H9 (cell line): ENCODE measurements at places on chromosomes 6 and 20. TPM values are rescaled to one million over a fixed set of nuclear protein-coding genes. Genes with fewer than 3 reads are reported as not detected.

The GSTA2 gene
- not detected in 2 replicates for total RNA-seq

The MLIP gene
- not detected in 2 replicates for total RNA-seq

The HS3ST5 gene
- 11.6 and 14.4 TPM in 2 replicates for total RNA-seq

The C6orf141 gene
- total RNA-seq, result 35.9 and 40.1 TPM in 2 replicates

The CALHM5 gene
- total RNA-seq, result 0.02 and 0.09 TPM in 2 replicates

The MLN gene
- not detected in 2 replicates for total RNA-seq

DNA sequence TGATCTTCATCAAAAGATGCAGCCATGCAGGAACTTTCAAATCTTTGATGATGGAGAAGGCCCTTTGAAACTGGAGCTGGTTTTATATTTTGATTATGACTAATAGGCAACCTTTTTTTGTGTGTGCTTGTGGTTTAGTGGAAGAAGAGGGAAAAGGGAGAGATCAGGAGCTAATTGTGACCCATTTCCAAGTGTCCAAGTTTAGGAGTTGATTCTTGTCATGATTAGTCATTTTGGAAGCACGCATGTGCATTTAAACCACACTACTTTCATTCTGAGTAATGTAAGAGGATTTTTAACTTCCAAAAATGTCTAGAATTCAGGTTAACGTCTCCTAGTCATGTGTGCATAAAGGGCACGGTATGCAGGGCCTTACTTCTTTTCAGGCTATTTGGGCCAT is 3.5 kb downstream of the FOXO3 start:
- no peak for DNase-seq

DNA sequence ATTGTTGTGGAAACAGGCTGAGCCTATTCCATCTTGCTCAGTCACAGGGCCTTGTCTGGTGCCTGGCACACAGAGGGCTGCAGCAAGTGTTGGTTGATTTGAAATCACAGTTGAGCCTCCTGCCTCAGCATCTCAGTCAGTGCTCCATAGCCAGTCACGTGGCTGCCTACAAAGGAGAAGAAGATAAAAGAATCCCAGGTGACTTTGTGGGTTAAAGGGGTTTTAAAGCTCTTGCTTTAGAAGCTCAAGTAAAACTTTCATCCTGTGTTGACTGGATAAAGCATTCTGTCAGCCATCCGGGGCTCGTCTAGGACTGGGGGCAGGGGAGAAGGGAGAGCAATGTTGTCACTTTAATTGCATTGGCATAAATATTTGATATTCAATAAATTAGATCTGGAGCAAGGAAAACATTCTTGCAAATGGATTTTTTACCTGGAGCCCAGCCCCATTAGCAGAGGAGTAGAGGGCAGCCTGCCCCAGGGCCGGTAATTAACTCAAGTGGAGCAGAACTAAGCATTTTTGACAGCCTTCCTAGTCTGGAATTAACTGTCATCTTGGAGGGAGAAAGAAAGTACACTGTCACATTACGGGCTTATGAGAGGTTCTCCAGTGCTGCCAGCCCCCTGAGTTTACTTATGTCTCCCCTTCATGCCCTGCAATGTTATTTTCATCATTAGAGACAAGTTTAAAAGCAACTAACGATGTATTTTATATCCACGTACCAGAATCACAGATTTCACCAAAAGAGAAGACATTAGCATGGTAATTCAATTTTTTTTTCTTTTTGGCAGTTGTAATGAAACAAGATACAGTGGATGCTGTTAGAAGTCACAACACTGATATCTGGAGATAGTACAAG is 71.7 kb upstream of the GTSF1L start:
- no peak for DNase-seq

DNA sequence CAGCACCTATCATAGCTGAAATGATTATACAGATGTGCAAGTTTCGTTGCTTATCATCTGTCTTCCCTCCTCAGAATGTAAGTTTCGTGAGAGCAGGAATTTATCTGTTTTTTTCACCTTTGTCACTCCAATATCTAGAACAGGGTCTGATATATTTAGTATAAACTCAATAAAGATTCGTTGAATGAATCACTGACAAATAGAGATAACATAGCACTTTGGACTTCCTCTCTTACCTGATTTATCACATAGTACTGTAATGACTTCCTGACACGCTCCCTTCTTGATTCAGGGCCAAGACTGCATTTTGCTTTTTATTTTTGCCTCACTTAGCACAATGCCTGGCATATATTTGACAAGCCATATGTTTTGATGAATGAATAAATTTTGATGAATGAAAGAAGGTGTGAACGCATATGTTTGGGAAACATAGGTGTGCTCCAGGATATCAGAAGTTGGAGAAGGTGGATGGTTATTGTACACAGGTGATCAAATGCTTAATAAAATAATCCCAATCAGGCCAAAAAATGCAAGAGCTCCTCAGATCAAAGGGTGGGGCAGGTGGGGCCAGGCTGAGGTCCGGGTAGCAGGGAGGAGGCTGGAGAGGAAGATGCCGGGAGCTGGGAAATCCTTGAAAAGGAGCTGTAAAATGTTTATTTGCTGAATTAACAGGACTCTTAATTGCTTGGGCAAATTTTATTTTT is 33.0 kb downstream of the PIM1 start:
- DNase-seq, result no peak

- DNase-seq, result no peak
Observed at GRCh38 chr6:147742440-147742839, 233.9 kb downstream of the SAMD5 start.

- no peak for DNase-seq
Observed at GRCh38 chr6:33682341-33682740, 29.2 kb downstream of the UQCC2 start.

- no peak for DNase-seq
Observed at GRCh38 chr6:69735027-69735426, 61.8 kb downstream of the LMBRD1 start.

- no peak for DNase-seq
Observed at GRCh38 chr6:4303638-4304037, 168.3 kb upstream of the ECI2 start.

DNA sequence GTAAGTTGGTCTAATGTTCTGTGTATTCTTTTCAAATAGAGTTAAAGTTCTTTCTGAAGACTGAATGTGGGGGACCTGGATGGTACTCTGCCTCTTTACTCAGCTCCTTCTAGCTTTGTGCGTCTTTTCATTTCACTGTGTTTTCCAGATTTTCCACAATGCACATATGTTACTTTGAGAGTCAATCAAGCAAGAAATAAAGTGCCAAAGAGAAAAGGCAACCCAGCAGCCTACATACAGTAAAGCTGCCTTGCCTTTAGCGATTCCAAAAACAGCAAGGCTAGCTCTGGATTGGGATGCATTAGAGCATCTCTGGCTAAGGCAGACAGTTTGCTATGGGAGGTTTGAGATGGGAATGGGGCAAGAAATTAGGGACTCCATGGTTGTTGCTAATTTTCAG is 5.3 kb downstream of the C6orf163 start:
- no peak for DNase-seq

GRCh38 chr6:126040826-126041225 is 54.5 kb downstream of the TRMT11 start:
- DNase-seq, result no peak

DNA sequence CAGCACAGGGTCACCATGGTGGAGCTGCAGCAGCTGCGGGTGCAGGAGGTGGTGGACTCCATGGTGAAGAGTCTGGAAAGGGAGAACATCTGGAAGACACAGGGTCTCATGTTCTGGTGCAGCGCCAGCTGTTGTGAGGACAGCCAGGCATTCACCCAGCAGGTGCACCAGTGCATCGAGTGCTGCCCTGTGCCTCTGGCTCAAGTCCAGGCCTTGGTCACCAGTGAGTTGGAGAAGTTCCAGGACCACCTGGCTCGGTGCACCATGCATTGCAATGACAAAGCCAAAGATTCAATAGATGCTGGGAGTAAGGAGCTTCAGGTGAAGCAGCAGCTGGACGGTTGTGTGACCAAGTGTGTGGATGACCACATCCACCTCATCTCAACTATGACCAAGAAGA is 22.9 kb upstream of the RIPK1 start:
- no peak for DNase-seq

GRCh38 chr20:24297993-24298392 is 171.4 kb upstream of the SYNDIG1 start:
- DNase-seq, result no peak

DNA sequence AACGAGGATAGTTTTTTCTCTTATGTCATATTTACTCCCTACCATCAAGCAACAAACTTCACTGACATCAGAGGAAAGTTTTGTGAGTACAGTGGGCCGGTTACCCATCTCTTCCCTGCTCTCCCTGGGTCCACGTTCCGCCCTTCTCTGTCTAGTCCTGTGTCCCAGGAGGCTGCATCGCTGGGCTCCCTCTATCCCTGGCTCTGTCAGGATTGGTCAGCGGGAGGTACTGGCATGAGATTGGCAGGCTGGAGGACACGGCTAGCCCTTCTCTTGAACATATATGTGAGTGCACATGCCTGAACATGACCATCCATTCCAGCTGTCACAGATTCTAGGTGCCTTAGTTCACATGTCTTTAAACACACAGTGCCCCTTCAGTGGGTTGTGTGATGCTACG is 30.3 kb upstream of the TMEM181 start:
- peak; percentile 15 for DNase-seq
